Bone marrow (tissue), 2 donors: ENCODE measurements at places on chromosomes 11 and 22.

DNA sequence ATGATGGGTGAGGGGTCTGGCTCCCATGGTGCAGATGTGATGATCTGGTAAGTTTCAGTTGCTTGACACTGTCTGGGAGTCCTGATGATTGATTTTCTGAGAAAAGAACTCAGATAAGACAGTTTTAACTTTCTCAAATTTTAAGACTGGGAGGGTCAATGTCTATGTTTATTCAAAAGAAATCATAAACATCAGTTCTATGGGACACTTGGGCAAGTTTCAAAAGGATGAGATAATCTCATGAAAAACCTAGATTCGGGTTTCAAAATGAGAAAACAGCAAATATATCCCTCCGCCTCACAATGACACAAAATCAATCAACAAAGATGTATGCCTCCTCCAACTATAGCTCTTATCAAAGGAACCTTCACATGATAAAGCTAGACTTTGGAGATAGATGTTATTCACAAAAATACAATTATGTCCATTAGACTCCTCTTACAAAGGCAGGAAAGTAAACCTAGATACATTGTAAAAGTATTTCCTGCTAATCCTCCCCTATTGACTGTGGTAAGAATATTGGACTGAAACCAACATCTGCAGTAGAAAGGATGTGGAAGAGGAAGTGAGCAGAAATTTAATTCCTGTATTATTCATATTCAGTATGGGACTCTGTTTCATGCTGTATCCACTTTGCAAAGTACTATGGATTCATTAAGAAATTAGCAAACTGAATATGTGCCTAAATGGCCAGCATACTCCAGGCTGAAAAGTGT is 21.6 kb downstream of the SVIP start:
- DNase-seq, result peak; percentile 75

GRCh38 chr22:37198258-37199102 is 10.4 kb upstream of the C1QTNF6 start:
- DNase-seq, result peak; percentile 62

DNA sequence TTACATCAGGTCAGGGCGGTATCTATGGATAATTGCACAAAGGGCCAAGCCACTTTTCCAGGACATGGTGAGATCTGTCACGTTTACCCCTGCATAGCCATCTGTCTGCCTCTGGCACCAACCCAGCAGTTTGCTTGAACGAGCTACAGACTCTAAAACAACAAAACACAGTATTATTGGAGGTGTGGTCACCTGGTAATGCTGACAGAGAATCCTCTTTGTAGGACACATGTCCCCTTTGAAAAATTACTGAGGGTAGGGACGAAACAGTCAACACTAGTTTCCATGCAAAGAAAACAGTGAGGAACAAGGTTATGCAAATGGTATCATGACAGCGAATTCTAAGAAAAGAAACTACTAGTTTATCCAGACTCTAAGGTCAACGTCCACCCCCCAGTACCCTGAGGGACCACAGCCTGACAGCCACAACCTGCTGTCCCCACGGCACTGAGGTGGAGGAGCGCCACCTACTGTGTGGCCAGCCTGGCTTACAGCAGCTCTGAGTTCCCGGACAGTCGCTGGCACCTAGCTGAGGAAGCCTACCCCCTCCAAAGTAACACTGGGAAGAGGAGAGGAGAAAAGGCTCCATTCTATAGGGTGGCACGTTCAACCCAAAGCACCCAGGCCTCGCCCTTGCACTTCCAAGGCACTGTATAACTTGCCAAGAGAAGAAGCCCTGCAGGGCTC is 117.4 kb upstream of the BID start:
- DNase-seq, result no peak

- no peak for DNase-seq
Measured at GRCh38 chr11:114818382-114818781, 140.1 kb downstream of the NXPE2 start.

GRCh38 chr11:119728651-119729580 is at the start of gene NECTIN1:
Gene NECTIN1 (minus strand): TSS chr11:119729200. CDS start chr11:119728553, 647 bp downstream.
- DNase-seq, result peak; percentile 81

GRCh38 chr22:46125816-46126765 is 24.2 kb upstream of the PPARA start:
- no peak for DNase-seq

DNA sequence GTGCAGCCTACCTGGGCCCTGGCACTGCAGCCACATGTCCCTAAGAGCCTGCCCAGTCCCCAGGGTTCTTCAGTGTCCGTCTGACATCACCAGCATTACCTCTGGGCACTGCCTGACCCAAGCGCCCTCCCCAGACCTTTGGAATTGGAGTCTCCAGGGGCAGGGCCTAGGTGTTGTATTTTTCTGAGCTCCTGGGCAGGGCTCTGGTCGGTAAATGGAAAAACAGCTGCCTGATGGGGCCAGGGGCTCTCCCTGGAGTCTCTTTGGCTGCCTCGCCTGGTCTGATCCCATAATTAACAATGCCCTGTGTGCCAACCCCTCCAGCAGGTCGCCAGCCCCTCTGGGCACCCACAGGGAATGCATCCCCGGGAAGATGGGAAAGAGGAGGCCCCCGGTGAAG is 710.2 kb downstream of the BRD1 start:
- DNase-seq, result no peak
